ENCODE measurements at places on chromosomes 3 and 15.

- no peak for DNase-seq
These were observed 144.6 kb downstream of the THSD4 start for GRCh38 chr15:71259866-71260265.

DNA sequence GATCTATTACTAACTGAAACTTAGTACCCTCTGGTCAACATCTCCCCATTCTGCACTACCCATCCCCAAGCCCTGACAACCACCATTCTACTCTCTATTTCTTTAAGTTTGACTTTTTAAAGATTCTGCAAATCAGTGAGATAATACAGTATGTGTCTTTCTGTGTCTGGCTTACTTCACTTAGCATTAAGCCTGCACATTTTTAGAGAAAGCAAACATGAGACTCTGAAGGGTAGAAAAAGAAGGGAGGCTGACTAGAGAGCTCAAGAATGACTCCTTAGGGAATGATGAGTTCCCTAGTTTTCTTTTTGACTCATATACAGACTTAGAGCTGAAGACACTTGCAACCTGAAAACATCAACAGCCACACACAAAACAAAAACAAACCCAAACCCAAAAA lies 311.3 kb downstream of the SQOR start:
- DNase-seq, result no peak

- DNase-seq, result no peak
These were observed 11.5 kb downstream of the FEZF2 start for GRCh38 chr3:62361824-62362223.

DNA sequence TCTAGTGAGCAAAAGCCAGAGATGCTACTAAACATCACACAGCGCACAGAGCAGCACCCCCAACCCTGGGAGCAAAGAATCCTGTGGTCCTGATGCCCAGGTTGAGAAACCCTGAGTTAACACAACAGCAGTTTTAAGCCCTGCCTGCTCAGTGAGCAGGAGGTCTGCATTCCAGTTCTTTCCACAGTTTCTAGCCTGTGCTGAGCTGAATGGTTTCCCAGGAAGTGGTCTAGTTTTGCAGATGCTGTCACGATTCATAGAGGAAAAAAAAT lies 171.1 kb upstream of the PROK2 start:
- no peak for DNase-seq

DNA sequence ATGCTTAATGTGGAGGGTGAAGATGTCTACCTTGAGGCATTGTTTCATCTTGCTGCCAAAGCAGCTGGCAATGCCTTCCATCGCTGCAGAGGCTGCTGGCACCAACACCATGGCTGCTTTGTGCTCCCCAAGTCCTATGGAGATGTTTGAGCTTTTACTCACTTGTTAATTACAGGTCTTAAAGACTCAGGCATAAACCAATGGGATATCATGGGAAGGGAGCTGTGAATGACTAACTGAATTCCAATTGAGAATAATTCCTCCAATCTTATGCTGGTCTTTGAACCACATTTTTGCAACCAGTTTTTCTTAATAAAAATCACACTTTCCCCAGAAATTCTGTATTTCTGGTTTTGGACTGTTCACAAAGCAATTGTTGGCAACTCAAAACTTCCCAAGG lies 762.0 kb downstream of the GBE1 start:
- DNase-seq, result no peak

DNA sequence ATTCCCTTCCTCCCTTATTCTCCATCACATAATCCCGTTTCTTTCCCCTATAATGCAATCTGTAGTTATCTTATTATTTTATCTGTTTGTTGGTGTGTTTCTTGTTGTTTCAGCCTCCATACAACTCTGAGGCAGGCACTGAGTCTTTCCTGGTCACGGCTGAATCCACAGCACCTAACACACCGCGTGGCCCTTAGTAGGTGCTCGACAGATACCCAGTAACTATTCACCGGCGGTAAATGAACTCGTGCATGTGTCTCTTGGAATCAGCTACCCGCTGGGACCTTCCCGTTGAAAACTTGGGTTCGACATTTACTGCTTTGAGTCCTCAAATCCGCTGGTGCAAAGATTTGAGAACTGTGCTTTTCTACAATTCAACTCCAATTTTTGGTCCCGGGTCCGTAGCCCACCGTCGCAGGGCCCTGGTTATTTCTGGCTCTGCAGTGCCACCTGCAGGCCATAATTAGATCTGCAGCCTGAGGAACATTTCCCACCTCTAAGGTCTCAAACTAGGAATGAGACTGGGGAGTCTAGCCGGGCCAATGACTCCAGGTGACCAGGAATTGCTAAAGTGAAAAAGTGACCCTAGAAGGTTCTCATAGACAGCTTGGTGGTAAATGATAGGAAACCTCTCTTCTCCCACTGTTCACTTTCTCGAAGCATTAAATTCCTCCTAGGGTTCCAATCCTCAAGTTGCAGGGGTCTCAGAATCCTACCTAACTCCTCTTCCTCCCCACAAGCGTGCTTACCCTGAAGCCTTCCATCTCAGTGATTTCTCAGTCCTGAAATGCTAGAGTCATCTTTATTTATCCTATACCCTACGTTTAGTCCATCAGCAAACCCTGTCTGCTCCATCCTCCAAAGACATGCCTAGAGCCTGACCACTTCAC lies 40.0 kb upstream of the TRH start:
- DNase-seq, result peak; percentile 38

DNA sequence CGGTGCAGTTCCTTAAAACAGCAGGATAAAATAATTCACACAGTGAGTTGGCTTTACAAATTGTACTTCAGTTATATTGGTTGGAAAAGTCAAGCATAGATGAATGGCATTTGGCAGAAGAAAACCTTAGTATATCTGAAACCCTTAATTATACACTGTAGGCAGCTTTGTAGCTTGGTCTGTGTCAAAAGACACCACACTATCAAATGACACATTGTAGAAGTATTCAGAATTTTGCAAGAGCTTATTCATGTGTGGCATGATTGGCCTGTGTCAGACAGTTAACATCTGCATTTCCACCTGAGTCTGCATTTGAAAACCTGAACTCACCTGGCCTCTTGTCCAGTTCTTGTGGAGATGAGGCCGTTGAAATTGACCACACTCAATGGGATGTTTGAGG lies 13.8 kb downstream of the TMEM266 start:
- DNase-seq, result peak; percentile 23

GRCh38 chr15:59298225-59298853 lies 74.3 kb downstream of the MYO1E start:
- DNase-seq, result no peak

DNA sequence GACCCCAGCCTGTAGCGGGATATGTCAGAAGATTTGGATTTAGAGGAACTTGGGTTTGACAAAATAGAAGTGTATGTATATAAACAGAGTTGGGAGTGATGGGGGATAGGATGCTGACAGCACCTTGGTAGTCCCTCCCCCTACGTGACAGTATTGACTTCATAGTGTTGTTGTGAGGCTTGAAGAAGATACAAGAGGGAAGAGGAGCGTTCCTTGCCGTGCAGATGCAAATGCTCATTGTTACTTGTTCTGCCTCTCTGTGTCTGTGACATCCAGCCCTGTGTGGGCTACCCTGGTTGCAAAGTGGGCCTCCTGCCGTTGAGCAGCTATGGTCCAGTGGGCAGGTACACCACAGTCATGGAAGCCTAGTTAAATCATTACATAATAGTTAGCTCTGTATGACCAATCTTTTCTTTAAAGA lies 45.0 kb downstream of the SMAD3 start:
- DNase-seq, result no peak

GRCh38 chr3:90080988-90081387 lies 973.6 kb downstream of the EPHA3 start:
- DNase-seq, result no peak

- no peak for DNase-seq
These were observed 30.2 kb downstream of the MUC20 start for GRCh38 chr3:195750797-195751520.

- no peak for DNase-seq
These were observed 749.4 kb downstream of the PLOD2 start for GRCh38 chr3:145411605-145412004.

- DNase-seq, result peak; percentile 68
These were observed 25.7 kb downstream of the FAM3D start for GRCh38 chr3:58640700-58641372.

GRCh38 chr3:170553788-170554757 lies 31.8 kb downstream of the SLC7A14 start:
- DNase-seq, result no peak

- DNase-seq, result no peak
These were observed 169.1 kb upstream of the SEMA6D start for GRCh38 chr15:47548231-47548630.

DNA sequence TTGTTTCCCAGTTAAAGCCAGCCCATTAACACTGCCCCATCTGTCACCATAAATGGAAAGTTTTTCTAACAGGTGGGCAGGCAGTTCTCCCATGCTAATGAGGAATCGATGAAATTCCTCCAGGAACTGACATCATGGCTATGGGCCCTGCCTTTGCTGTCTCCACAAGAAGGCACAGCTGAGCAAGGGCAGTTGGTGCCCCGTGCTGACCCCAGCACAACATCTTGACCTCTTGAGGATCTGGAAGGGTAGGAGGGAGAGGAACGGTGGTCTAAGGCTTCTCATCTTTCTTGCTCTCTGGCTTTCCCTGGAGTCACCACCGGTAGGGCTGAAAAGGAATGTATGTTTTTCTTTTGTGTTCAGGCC lies 46.7 kb downstream of the CHCHD6 start:
- no peak for DNase-seq

- DNase-seq, result no peak
These were observed 115.5 kb upstream of the NECTIN3 start for GRCh38 chr3:110956081-110956480.

DNA sequence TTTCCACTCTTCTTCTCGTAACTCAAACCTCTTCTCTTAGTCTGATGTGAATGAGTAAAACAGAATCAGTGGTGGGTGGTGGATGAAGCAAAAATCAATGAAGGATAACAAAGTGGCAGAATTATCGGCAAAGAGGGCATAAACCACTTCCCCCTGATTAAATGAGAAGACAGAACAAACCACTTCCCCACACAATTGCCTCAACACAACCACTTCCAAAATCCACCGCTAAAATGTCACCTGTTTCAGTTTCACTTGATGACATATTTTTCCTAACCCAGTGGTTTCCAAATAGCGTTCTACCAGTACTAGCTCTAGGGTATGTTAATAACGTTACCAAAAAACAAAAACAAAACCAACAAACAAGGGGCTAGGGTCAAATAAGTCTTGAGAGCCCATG lies 478.7 kb upstream of the WNT5A start:
- DNase-seq, result no peak

DNA sequence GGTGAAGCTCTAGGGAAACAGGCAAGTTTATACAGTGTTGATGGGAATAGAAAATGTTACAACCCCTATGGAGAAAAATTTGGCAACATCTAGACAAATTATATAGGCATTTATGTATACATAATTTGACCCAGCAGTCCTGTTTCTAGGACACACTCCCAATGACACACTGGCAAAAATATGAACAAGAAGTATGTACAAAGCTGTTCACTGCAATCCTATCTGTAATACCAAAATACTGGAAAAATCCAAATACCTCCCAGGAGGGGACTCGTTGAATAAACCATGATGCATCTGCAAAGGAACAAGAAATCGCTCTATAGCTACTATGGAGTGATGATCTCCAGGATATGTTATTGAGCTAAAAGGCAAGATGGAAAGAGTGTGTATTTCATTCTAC lies 8.5 kb downstream of the BFSP2 start:
- no peak for DNase-seq

- peak; percentile 23 for DNase-seq
These were observed 171.7 kb upstream of the ATP11B start for GRCh38 chr3:182621435-182622240.

DNA sequence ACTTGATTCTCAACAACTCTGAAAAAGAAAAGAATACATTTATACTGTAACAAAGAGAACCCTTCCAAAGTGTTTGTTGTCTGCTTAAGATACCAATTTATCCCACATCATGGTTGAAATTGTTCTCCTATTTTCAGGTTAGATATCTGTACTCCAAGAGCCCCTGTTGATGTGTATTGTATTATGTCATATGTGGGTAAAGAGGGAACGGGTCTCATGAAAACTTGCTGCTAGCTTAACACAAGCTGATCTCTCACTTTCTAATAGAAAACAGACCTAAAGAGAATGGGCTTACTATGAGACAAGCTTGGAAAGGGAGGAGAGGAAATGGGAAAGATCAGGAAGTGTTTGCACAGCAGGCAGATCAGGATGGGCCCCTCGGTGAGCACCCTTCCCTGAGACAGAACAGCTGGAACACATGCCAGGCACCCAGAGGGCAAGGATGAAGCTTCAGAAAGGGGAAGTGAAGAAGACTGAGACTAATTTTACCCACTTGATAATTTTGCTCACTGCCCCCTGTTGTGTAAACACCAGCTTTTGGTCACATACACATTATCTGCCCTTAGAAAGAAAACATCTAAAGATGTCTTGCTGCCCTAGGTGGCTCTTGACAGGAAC lies 747.9 kb upstream of the CCDC54 start:
- no peak for DNase-seq

- no peak for DNase-seq
These were observed 275.4 kb downstream of the FOXP1 start for GRCh38 chr3:71307991-71308697.

DNA sequence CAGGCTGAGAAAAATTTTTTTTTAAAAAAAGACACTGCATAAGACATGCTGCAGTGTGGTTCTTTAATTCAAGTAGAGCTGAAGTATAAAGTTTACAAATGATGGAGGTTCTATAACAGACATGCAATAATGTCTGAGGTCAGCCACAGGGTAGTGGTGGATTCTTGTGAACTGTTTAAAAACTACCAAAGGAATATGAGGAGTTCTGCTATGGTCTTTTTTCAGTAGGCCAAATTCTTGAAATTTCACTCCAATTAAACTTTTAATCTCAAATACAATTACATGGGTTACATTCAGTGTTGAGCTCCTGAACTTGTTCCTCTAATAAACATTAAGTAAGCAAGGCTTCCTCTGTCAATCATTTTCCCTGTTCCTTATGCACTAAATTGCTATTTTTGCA lies 122.7 kb downstream of the PLD1 start:
- DNase-seq, result no peak

- no peak for DNase-seq
These were observed 2.8 kb downstream of the NR2E3 start for GRCh38 chr15:71812966-71813722.

- no peak for DNase-seq
These were observed 28.6 kb upstream of the ANKDD1A start for GRCh38 chr15:64883100-64883581.

DNA sequence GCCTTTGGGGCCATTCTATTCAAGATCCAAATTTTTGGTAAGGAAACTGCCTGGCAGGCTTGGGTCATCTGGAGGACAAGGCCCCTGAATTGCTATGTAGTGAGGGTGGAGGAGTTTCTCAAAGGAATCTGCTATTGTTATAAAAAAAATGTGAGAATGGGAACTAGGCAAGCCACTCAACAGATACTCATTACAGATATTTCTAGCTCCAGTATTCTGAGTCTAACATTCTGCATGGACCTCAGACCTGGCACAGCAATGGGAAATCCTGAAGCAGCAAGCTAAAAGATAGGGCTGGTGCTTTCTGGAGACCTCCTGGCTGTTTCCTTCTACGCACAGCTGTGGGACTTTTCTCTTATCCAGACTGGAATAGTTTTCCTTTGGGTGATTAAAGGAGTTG lies 430.7 kb upstream of the RBMS3 start:
- DNase-seq, result no peak

GRCh38 chr3:47646362-47646761 lies 67.7 kb upstream of the CSPG5 start:
- DNase-seq, result no peak

Data from NCI-H2081 (cell line).